Left renal pelvis (tissue), 4 donors: ENCODE measurements at places on chromosomes 5 and 9.

- DNase-seq = no peak
Observed at GRCh38 chr5:153610009-153610408, 119.5 kb downstream of the GRIA1 start.

DNA sequence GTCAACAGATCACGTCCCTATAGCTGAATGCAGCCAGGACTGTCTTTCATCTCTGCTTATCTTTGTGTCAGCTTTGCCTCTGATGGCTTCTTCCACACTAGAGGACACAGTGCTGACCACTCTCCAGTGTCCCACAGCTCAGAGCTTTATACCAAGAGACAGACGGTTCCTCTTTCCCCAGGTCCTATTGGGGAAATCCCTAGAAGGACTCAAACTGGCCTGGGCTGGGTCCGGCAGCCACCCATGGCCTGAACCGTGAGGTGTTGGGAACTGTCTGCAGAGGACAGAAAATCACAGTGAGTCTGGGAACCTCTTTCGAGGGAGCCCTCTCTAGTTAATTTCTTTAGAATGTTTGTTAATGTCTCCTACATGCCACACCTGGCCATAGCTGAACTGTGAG, 68.3 kb upstream of the SHB start:
- no peak for DNase-seq

- no peak for DNase-seq
Observed at GRCh38 chr5:38923661-38924451, 78.0 kb downstream of the OSMR start.

DNA sequence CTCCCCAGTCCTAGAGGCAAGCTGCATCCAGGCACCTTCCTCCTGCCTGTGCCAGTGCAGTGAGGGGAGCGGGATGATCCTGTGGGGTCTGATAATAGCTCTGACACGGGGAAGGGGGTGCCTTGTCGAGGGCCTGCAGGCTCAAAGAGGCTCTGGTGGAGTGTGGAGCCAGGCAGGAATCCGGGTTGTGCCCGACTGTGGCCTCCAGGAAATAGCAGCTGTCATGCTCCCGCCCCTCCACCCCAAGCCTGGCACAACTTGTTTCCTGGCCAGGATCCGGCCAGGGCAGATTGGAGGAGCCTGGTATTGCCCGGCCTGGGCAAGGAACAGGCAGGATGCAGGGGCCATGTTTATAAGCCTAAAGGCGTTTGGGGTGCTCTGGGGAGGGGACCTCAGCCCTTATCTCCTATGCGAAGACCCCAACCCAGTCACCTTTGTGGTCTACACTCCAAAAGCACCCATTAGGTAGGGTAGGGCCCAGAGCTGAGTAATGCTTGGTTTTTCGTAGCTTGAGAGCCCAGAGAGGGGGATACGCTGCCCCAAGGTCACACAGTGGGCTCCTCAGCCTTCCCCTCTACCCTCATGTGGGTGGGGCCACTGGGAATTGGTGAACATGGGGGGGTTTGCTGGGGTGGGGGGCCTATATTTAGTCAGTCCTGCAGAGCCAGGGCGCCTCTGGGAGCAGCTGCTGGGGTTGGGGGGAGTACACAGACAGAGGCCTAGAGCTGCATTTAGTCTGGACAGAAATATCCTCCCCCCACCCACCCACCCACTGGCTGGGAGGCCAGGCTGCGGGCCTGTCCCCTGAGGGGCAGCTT, 12.2 kb downstream of the CXXC5 start:
- DNase-seq = no peak

- no peak for DNase-seq
Observed at GRCh38 chr9:101727612-101728524, 10.6 kb downstream of the GRIN3A start.

- peak; percentile 7 for DNase-seq
Observed at GRCh38 chr5:62354028-62354874, 48.2 kb downstream of the KIF2A start.

GRCh38 chr5:157107508-157107907, 1.3 kb downstream of the HAVCR2 start:
- DNase-seq = no peak

DNA sequence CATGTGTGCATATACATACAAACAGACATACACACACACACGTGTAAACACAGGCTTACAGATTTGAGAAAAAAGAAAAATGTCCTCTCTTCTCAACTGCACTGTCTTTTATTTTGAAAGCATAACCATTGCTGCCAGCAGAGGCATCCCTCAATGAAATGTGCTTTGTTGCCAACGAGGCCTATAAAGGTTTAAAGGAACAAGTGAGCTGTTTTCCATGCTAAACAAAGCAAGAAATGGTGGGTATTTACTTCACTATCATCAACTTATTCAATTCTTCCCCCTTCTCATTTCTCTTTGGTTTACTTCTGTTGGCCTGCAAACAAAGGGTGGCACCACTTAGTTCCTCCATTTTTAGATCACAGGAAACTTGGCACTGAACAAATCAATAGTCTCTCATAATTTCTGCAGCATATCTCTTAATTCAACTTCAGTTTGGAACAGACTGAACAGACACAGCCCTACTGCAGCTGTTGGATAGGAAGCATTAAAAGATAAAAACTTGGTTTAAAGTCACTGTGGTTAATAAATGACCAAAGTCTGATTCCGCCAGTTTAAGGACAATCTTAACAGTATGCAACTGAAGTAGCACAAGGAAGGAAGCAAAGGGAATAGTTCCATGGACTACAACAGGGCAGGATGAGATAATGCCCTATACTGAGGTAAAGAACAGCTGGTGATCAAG, 21.7 kb downstream of the TTC33 start:
- no peak for DNase-seq

GRCh38 chr9:37333288-37333687, 89.2 kb upstream of the GRHPR start:
- no peak for DNase-seq

DNA sequence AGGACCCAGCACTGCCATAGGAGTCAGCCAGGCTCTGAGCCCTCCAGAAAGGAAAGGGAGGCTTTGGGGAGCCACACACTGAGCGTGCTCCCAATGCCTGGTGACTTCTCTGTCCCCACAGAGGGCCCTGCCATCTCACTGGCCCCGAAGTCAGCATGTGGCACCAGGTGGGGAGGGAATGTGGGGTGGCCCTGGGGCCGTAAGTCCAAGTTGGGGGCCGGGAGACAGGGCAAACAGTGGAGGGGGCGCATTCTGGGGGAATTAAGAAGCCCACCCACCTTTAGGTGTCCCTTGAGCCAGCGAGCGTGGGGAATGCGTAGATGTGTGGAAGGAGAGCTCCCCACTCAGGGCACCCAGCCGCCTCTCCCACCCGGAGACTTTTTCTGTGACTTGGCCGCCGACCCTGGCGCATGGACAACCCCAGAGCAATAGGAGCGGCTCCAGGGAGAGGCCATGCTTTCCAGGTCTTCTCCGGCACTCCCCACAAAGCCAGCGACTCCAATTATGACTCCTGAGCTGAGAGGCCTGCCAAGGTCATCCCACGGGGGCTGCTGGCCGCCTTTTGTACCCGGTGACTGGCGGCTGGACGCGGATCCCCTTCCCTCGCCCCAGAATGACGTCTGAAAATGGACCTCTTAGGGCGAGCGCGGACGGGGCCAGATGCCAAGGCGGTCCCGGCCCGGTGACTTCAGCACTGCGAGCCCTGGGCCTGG, 9.8 kb downstream of the IRX1 start:
- no peak for DNase-seq

- no peak for DNase-seq
Observed at GRCh38 chr5:6812800-6813731, 99.8 kb downstream of the TENT4A start.

- no peak for DNase-seq
Observed at GRCh38 chr5:149323621-149324205, 21.6 kb upstream of the GRPEL2 start.

- no peak for DNase-seq
Observed at GRCh38 chr9:126523611-126524111, 90.1 kb upstream of the LMX1B start.

- DNase-seq = no peak
Observed at GRCh38 chr5:102211165-102211564, 84.9 kb downstream of the SLCO4C1 start.

- DNase-seq = no peak
Observed at GRCh38 chr5:96220610-96221390, 212.2 kb downstream of the PCSK1 start.

DNA sequence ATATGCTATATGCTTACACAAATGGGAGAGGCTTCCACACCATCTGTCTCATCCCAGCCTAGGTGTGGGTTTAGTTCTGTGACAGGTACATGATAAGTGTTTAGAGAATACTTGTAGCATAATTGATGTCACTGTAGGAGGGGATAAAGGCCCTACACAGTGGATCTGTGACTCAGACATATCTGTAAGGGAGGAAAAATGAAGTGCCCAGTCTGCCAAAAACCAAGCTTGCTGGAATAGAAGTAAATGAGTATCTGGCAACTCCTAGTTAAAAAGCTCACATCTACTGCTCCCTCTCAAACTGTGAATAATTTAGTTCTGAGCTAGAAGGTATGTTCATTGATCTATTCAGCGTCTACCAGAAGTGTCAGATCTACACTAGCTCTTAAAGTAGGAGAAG, 38.9 kb upstream of the FAM174A start:
- no peak for DNase-seq

- no peak for DNase-seq
Observed at GRCh38 chr5:68331192-68332079, 115.9 kb downstream of the PIK3R1 start.
